Activated CD4-positive, alpha-beta T cell treated with anti-CD3 and anti-CD28 coated beads, Interleukin-2, amount 10 ng/mL, durations not matched to agents 24 days and 14 days (primary cell): ENCODE measurements at places on chromosomes 2 and 18. TPM values are rescaled to one million over a fixed set of nuclear protein-coding genes. Genes with fewer than 3 reads are reported as not detected.

The SCG2 gene
- total RNA-seq: not detected in 2 replicates

The CTAGE1 gene
- total RNA-seq: not detected in 2 replicates

The TFPI gene
- total RNA-seq: 1.2 and 1.5 TPM in 2 replicates

The PREB gene
- 85.4 and 88.3 TPM in 2 replicates for total RNA-seq

The CNDP1 gene
- total RNA-seq: not detected in 2 replicates
